ENCODE measurements at places on chromosomes 7 and 10.

- DNase-seq, result no peak
Measured at GRCh38 chr7:111992601-111993000, 213.6 kb downstream of the DOCK4 start.

GRCh38 chr10:17464545-17464944, 10.2 kb upstream of the ST8SIA6 start:
- DNase-seq, result no peak

DNA sequence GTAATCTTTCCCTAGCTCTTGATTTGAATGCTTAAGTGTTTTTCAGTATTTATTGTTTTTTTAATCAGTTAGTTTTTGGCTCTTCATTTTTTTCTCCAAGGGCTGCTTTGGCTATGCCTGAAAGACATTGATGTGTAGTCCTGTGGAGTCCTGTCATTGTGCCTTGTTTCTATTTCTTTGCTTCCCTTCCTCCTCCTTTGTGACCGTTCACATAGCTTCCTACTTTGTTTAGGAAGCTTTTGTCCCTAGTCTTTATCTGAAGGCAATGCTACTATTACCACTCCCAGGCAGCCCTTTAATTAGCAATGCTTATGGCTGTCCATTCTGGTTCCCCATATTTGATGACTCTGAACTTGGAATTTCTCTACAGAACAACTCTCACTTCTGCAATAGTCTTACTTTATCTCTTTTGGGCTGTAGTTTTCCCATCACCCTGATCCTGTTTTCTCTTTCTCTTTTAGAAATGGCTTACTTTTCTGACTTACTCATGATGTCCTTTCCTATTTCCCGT, 39.9 kb downstream of the ADCYAP1R1 start:
- DNase-seq, result no peak

DNA sequence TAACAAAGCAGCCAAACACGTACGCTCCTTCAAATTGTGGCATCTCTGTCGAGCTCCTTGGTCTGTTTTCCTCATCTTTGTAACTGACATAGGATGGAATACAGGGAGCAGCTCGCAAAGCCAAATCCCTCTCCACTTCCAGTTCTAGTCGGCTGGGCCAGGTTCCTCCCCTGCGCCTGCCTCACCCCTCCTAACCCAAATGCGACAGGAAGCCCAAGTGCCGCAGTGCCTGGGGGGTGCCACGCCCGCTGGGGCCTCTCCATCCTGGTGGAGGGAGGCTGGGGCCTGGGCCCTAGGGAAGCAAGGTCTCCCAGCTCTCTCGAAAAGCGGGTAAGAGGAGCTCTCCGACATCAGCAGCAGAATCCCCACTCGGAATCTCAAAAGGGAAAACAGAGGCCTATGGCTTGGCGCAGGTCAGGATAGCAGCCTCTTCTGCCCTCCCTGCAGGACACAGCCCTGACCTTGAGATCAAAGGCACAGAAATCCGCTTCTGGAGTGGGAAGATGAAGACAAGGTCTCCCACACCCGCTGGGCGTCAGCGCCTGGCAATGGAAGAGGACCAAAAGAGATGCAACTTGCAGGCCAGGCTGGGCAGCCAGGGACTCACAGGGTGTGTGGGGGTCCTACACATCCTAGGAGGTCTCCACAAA, 165.8 kb downstream of the NRF1 start:
- no peak for DNase-seq

GRCh38 chr7:38318803-38319416, 45.5 kb upstream of the TARP start:
- no peak for DNase-seq

DNA sequence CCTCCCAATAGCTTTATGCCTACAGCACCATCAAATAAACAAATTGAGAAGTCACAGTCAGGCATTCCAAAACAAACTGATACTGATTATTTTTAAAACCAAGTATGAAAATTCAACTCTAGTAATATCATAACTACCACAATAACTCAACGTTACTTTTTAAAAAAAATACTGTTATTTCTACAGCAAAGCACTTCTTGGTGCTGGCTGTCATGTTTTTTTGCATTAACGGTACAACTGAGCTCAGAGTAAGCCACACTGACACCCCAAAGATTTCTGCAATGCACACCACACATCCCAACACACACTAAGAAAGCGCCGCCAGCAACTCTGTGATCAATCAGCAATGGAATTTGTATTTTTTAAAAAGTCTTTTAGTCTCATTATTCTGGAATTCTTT, 113.6 kb downstream of the RNF32 start:
- DNase-seq, result no peak

GRCh38 chr10:104387130-104387888, 33.7 kb downstream of the CFAP58 start:
- no peak for DNase-seq

GRCh38 chr10:107619139-107619538, 454.6 kb upstream of the SORCS1 start:
- no peak for DNase-seq

DNA sequence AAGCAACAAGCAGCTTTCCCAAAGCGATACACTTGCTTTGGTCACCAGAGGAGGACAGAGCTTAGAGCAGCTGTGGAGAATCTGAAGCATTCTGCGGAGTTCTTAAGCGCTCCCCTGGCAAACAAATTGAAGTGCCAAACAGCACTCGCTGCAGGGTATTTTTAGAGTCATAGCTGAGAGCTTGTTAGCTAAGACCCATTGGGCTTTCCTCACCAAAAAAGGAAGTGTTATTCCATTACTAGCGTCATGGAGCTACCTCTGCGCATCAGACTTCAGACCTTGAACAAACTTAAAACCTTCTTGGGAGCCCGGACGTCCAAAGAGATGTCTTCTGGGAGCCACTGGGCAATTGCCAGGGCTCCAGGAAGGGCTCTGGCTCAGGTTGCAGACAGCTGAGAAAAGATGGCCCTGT, 23.2 kb upstream of the BMPR1A start:
- no peak for DNase-seq

DNA sequence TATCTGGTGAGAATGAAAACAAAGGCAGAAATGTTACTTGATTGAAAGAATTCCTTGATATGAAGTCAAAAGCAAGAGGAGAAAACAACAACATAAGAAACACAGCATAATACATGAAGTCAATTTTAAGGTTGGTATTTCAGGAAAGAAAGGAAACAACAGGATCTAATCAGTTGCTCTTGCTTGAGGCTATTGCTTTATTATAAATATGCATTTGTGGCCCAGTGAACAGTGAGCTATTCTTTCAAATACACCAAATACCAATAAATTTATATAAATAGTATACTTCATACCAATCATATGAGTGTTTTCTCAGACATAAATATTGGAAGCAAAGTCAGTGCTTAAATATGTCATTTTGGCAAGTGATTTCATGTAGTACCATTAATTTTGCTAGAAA, 806.6 kb downstream of the NXPH1 start:
- DNase-seq, result no peak

DNA sequence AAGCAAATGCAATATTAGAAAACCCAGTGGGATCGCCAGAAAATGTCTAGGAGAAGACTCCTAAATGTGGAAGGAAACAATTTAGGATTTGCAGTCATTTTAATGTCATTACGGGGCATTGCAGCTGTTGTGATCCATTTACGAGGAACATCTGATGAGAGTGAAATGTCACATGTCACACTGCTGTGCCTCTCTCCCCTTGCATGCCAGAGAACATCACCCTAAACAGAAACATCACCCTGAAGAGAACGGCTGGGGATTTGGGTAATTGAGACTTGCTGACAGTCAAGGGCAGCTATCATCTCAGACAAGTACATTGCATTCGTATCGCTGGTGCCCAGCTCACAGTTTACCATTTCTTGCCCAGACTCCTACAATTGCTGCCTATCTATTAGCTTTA, 785.7 kb upstream of the POM121L12 start:
- DNase-seq, result no peak

DNA sequence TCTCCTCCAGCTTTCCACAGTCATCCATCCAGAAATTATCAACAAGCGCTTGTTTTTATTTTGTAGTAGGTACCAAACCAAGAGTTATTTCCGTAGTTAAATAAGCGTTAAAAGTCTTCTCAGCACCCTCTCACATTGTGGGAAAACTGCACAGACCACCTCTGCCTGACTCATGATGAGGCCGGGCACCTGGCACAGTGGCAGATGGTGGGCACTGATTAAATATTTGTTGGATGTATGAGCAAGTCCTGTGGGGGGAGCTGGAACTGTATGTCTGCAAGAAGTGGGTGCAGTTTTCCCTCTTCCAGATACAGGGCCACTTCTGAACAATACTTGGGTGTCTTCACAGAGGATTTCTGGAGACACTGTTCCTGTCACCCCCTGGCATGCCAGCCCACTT, 5.3 kb upstream of the REPIN1 start:
- no peak for DNase-seq

DNA sequence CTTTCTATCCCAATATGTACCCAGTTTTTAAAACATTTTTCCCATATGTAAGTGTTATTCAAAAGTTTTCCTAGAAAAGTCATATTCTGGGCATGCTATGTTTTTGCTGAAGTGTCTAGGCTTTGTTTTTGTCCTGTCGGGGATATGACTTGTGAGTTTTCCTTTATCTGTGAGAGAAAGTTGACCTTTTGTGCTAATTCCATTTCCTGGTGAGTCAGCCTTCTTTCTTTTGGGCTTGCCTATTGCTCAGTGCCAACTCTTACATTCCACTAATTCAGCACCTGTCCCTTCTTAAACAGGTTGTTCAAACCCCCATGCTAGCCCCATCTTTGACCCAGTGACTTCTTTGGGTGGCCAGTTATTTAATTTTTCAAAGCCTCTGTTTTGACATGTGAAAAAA, 146.2 kb downstream of the AHR start:
- no peak for DNase-seq

DNA sequence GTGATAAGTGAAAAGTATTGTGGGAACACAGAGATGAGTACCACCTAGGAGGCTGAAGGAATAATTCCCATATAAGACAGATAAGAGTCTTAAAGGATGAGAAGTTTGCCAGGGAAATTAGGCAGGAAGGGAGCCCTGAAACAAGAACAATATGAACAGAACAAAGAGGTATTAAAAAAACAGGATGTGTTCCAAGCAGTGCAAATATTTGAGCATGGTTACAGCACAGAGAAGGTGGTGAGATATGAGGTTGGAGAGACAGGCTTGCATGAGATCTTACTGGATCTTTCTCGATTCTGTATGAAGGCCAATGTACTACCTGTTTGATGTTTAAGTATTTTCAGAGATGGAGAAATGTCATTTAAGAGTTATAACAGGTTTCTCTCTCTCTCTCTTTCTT, 20.3 kb downstream of the TAC1 start:
- no peak for DNase-seq

GRCh38 chr10:30227481-30227880, 121.6 kb downstream of the MTPAP start:
- DNase-seq, result no peak

DNA sequence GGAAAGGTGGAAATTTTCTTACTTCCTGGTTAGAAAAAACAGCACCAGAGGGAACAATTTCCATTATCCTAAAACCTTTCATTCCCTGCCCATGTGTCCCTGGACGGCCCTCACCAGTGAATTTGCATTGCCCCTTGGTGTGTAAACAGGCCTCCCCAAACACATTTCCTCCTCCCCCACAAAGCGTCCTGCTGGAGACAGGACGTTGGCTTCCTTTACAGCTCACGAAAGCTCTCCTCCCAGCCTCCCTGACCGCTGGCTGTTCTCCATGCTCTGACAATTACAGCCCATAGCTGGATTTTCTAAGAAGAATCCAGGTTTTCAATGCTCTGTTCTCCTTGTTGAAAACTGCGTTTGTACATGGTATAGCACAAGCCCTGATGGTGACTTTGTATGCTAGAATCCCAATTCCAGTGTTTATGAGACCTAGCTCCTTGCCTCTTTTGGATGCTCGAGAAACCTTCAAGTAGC, 724.2 kb upstream of the CELF2 start:
- no peak for DNase-seq

DNA sequence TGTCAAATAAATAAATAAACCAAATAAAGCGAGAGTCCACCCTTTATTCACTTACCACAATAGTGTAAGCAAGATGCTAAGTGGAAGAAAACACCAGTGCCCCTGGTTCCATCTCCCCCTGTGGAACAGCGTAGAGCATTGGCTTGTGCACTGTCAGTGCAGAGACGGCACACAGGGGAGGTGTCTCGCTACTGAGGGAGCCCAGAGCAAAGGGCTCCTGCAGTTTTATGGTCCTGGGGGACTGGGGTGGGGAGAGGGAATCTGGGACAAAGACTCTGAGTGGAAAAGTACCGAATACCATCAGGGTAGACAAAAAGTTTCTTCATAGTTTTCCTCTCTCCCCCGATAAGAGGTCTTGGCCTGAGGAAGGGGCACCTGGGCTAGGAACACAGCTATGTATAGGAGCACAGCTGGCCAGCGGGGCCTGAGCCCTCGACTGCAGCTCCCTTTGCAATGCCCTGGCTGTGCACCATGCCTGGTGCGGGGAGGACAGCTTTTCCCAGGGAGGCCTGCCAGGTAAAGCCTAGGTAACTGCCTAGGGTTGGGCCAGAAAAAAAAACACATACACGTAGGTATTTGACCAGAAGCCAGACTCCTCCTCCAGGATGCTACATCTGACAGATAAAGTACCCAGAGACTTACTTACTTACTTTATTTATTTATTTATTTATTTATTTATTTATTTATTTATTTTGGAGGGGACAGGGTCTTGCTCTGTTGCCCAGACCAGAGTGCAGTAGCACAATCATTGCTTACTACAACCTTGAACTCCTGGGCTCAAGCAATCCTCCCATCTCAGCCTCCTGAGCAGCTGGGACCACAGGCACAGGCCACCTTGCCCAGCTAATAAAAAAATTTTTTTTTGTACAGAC, 88.8 kb upstream of the KIF5B start:
- no peak for DNase-seq
